ENCODE measurements at places on chromosomes 3 and 15.

- no peak for DNase-seq
Observed at GRCh38 chr15:43922021-43922420, 95.2 kb downstream of the WDR76 start.

- no peak for DNase-seq
Observed at GRCh38 chr3:186614266-186614596, 1.4 kb downstream of the AHSG start.

- no peak for DNase-seq
Observed at GRCh38 chr3:127849368-127849767, 27.1 kb upstream of the MGLL start.

- DNase-seq, result no peak
Observed at GRCh38 chr3:107682580-107682979, 159.8 kb downstream of the BBX start.

GRCh38 chr15:64837502-64837901 is 4.2 kb upstream of the PLEKHO2 start:
- DNase-seq, result no peak

GRCh38 chr15:31448635-31448979 is 122.0 kb downstream of the KLF13 start:
- no peak for DNase-seq

GRCh38 chr3:193991666-193992424 is 144.1 kb upstream of the HES1 start:
- DNase-seq, result no peak

GRCh38 chr15:25718597-25718996 is 144.5 kb downstream of the ATP10A start:
- no peak for DNase-seq

DNA sequence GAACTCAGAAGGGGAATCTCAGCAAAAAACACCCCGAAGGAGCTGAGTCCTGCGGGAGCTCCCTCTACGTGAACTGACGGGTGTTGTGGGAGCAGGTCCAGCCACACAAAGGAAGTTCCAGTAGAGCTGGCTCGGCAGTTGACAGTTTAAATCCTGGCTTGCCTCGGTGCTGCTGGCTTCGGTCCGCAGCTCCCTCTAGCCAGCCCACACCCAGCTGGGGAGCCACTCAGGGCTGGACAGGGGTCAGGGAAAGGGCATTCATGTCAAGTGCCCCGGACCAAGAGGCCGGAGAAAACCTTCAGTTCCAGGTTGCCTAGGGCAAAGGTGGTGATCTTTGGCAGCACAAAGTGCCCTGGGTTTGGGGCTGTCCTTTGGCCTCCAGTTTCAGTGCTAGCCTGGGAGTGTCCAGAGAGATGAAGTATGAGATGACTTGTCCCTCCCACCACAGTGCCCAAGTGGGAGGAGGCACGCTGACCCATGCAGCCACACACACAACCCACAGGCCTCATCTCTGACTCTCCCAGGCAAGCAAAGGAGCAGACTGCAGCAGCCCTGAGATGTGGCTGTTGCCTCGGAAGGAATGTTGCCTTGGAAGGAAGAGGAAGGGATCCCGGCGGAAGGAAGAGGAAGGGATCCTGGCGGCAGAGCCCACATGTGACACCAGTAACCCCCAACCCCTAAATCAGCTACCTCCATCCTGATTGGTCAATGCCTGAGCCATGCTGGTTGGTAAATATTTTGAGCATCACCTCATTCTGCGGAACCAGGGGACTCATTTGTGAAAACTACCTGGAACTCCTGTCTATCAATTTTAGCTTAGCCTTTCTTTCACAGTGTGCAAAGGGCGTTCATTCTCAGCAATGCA is 13.9 kb upstream of the ANPEP start:
- peak; percentile 61 for DNase-seq

DNA sequence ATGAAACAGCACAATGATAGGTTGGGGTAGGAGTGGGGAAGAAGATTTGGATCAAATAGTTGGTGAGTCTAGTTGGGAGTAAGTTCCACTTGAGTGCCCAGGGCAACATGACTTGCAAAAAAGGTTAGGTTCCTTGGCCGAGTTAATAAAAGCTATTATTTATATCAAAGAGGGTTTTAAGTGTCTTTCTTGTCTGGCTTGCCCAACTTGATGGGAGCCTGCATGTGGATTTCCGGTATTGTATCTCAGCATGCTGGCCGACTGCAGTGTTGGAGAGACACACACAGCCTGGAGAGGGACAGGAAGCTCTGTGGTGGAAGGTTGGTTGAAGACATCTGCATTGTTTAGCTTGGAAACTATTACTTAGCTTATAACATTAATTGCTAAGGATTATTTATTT is 449.5 kb upstream of the TBL1XR1 start:
- DNase-seq, result no peak

GRCh38 chr3:26438325-26438940 is 184.1 kb upstream of the LRRC3B start:
- DNase-seq, result no peak

- no peak for DNase-seq
Observed at GRCh38 chr3:36227980-36228379, 152.3 kb upstream of the STAC start.

GRCh38 chr3:182970811-182971418 is 9.4 kb downstream of the DCUN1D1 start:
- DNase-seq, result no peak

GRCh38 chr3:66572938-66573710 is 72.3 kb upstream of the LRIG1 start:
- no peak for DNase-seq

DNA sequence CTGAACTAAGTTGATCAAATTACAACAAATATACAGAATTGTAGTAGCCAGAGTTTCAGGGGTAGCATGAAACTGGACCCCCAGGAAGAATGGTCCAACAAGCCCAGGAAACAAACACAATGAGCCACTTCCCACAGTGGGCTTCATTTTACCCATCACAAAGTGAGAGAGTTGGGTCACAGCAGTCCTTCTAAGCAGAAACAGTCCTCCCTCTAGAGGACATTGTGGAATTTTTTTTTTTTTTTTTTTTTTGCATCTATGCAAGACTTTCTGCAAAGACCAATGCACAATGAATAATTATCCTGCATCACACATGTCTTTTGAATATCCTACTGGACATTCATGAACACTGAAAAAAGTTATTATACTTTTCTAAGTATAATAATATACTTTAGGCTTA is 73.8 kb upstream of the ATP13A5 start:
- peak; percentile 36 for DNase-seq

DNA sequence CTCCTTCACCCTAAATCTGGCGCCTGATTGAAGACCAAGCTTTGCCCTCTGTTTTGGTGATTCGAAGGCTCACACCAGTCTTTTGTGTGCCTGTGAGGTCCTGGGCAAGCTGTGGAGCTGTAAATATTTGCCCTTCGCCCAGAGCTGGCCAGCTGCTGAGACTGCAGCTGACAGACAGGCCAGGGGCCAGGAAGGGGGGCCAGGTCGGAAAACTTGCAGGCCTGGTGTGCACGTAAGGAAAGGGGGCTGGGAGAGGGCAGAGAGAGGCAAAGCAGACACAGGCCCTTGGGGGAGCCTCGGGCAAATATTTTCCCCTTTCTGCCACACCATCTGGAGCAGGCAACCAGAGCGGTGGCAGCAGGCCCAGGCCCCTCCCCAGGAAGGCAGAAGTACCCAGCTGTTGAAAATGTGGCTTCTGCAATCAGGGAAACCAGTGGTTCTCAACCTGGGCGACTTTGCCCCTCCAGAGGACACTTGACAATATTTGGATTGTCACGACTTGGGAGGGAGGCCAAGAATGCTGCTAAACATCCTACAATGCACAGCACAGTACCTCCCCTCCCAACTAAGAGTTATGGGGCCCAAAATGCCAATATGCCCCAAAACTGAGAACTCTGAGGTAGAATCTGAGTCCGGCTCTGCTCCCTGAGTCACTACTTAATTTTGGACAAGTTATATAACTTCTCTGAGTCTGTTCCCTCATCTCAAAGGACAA is 2.5 kb downstream of the PDZRN3 start:
- no peak for DNase-seq

GRCh38 chr3:100982710-100983109 is 10.5 kb downstream of the ABI3BP start:
- no peak for DNase-seq

GRCh38 chr3:62332835-62333244 is 40.5 kb downstream of the FEZF2 start:
- DNase-seq, result peak; percentile 8

GRCh38 chr3:183468424-183468823 is 40.0 kb upstream of the MCF2L2 start:
- DNase-seq, result no peak

Measured in HT1080 (cell line).